ENCODE measurements at places on chromosomes 12 and 14. TPM values are rescaled to one million over a fixed set of nuclear protein-coding genes. Genes with fewer than 3 reads are reported as not detected.

TSPAN11 gene
- 1.1 TPM for total RNA-seq

BORCS5 gene
- total RNA-seq, result 11.4 TPM

MUCL1 gene
- total RNA-seq, result not detected

SSPN gene
- total RNA-seq, result 9.1 TPM

NUDT4 gene
- total RNA-seq, result 40.6 TPM

KRT81 gene
- not detected for total RNA-seq

NFATC4 gene
- 16.8 TPM for total RNA-seq

BDKRB1 gene
- not detected for total RNA-seq

NOVA1 gene
- not detected for total RNA-seq

SRRM4 gene
- not detected for total RNA-seq

CCNK gene
- total RNA-seq, result 25.5 TPM
